ENCODE measurements at places on chromosomes 2 and 18.

GRCh38 chr2:172885996-172886395 is 150.4 kb downstream of the RAPGEF4 start:
- DNase-seq = no peak

- DNase-seq = no peak
These were observed 62.5 kb downstream of the ONECUT2 start for GRCh38 chr18:57497372-57498294.

- DNase-seq = no peak
These were observed 64.6 kb upstream of the ZBTB7C start for GRCh38 chr18:48473816-48474215.

- DNase-seq = no peak
These were observed 41.6 kb downstream of the SLC25A12 start for GRCh38 chr2:171852366-171852888.

DNA sequence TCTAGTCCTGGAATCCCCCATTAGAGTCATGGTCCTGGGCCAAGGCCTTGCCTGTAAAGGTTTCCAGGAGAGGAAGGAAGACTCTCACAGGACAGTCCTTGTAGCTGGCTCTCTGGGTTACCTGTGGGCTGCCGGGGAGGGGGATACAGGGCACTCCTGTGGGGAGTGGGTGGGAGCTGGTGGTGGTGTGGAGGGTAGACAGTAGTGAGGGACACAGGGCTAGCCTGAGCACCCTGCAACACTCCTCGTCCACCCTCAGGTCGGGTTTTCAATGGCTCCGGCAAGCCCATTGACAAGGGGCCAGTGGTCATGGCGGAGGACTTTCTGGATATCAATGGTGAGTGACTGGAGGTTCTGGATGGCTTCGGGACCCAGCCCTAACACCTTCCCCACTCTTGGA is 19.7 kb upstream of the ANKRD53 start:
- DNase-seq = no peak

GRCh38 chr2:44098050-44098449 is 70.6 kb upstream of the PPM1B start:
- DNase-seq = no peak

DNA sequence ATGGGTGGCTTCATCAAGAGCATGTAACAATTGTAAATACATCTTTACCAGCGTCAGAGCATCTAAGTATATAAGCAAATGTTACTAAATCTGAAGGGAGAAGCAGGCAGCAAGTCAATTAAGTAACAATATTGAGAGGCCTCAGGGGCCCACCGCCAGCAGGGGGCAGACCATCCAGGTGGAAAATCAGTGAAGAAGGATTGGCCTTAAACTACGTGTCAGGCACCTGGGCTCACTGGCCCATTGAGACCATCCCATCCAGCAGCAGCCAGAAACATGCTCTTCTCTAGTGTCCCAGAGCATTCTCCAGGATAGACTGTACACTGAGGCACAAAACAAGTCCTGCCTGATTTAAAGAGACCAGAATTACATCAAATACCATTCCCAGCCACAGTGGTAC is 96.2 kb upstream of the SNTG2 start:
- peak; percentile 67 for DNase-seq

DNA sequence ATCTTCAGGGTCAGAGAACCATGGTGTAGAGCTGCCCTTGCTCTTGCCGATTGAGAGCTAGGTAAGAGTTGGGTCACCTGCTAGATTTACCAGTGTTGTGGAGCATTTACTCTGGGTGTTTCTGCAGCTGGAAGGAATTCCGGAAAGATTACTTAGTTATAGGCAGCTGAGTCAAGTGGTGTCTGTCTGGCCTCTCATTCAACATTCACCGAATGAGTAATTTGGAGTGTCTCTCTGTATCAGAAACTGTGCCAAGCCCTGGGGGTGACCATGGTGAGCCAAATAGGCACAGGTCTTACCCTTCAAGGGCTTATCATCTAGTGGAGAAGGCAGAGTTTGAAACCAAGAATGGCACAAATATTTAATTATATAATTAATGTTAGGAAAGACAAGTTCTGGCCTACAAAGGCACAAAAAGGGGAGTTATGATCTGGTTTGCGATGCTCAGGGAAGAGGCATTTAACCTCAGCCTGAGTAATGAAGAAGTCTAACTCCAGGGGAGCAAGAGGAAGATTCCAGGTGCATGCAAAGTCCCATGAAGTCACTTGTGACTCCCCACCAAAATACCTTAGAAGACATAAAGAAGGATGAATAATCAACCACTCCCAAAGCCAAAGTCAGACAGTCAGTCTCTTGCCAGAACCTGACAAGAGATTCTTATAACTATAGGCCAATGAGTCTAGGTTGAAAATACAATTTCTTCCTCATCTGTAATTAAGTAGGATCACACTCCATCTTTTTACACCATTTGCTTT is 12.5 kb downstream of the SETBP1 start:
- no peak for DNase-seq

- no peak for DNase-seq
These were observed 104.9 kb downstream of the C2orf74 start for GRCh38 chr2:61266632-61267505.

DNA sequence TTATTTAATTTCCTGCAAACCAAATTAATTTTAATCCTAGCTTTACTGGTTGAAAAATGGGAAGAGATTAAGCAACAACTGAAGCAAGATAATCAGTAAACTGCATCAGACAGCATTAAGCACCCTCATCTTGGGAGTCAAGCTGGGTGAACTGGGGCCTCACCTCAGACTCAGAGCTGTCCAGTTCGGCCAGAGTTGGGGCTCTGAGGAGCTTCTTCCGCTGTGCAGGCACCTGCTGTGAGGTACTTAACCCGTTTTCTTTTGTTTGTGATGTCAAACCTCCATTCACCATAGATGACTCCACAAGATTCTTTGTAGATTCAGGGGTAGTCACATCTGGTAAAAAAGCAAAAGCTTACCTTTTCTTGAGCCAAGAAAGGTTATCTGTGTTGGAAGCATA is 71.8 kb downstream of the PRELID3A start:
- DNase-seq = no peak

GRCh38 chr18:46462523-46462922 is 194.5 kb downstream of the LOXHD1 start:
- no peak for DNase-seq

- DNase-seq = no peak
These were observed 30.8 kb upstream of the BIN1 start for GRCh38 chr2:127137741-127138140.

- peak; percentile 44 for DNase-seq
These were observed 210.0 kb downstream of the RBM43 start for GRCh38 chr2:151051574-151052220.

DNA sequence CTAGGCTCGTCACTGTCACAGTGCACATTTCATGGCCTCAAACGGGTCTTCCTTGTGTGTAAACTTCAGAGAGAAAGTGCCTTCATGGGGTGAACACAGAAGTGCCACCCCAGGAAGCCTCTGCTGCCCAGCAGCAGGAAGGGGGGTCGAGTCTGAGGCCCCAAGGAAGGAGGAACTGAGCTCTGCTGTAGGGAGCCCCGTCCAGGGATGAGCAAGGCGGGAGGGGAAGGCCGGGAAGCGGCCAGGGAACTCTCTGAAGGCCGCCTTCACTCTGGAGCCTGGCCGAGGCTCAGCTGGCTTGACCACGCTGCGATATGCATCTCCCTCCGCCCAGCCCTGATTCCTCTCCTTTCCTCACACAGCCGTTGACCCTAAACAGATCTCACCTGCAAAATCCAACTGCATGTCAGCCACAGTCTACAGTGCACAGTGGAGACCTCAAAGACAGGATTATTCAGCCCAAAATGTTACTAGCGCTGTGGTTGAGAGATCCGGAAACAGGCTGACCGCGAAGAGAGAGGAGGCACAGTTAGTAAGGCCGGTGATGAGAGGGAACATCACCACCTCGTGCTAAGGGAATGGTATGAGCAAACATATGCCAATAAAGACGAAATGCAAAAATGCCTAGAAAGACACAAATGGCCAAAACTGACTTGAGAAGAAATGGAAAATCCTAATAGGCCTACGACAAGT is 34.2 kb upstream of the CTDP1 start:
- no peak for DNase-seq

- DNase-seq = no peak
These were observed 492.5 kb downstream of the NR4A2 start for GRCh38 chr2:155839991-155840390.

- no peak for DNase-seq
These were observed 129.7 kb downstream of the MYCN start for GRCh38 chr2:16069933-16070647.

DNA sequence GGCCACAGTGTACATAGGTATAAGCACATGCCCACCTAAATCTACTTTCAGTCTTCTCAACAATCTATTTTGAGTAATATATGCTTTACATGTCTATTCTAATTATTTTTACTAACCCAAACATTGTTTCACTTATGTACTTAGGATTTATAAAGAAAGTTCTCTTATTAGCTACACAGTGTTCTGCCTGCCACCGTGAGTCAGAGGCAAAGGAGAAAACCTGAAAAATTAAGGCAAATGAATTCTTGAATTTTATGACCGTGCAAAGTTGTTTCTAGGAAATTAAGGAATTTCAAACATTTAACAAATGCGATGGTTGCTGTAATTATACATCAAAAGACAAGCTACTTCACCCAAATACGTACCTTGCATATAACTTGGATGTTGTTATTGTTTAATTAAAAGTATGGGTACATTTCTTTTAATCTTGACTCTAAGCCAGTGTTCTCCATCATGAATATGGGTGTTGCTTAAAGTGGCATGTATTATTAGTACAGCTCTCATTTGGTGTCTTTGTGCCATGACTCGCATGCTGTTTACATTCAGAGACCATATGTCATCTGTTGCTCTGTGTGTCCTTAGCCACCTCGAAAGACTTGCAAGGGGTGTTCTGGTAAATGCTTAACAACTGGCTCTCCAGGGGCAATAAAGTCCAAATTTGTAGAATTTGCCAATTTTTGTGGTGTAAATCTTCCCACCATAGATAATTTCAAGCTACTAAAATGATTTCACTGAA is 154.3 kb upstream of the FN1 start:
- no peak for DNase-seq

DNA sequence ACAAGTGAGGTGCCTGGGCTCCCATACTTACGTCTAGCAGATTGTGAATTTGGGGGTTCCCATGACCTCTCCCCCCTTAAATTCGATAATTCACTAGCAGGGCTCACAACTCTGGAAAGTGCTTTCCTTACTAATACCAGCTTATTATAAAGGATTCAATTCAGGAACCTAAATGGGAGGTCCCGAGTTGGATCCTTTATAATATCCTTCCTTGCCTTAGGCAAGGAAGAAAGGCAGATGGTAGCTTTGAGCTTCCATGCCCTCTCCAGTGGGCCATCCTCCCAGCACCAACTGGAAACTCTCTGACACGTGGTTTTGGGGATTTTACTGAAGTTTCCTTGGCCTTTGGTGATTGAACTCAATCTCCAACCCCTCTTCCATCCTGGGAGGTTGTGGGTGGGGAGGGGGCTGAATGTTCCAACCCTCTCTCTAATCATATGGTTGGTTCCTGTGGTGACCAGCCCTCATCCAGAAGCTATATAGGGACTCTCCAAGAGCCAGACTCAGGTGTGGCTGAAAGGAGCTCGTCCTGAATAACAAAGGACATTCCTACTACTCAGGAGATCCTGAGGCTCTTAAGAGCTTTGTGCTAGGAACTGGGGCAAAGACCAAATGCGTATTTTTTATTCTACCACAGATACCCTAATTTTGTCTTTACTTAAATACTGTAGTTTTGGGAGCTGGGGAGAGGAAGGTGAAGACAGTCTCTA is 62.2 kb downstream of the HAUS1 start:
- no peak for DNase-seq

GRCh38 chr2:23478933-23479683 is 94.1 kb downstream of the KLHL29 start:
- DNase-seq = no peak

DNA sequence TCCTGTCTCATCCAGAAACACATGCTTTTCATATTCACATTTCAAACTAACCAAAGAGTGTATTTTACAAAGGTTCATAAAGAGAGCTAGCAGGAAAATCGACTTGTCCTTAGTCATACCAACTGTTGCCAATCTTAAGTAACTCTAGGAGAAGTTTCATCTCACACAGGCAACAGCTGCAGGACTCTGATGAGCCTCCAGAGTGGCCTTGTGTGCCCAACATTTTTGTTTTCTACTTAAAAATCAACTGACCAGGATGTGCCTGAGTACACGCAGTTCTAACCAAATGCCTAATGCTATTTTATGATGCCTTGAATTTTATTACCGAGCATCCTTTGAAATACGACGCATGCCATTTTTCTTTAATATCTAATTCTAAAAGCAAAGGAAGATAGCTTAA is 595.9 kb upstream of the LRRTM4 start:
- DNase-seq = no peak

DNA sequence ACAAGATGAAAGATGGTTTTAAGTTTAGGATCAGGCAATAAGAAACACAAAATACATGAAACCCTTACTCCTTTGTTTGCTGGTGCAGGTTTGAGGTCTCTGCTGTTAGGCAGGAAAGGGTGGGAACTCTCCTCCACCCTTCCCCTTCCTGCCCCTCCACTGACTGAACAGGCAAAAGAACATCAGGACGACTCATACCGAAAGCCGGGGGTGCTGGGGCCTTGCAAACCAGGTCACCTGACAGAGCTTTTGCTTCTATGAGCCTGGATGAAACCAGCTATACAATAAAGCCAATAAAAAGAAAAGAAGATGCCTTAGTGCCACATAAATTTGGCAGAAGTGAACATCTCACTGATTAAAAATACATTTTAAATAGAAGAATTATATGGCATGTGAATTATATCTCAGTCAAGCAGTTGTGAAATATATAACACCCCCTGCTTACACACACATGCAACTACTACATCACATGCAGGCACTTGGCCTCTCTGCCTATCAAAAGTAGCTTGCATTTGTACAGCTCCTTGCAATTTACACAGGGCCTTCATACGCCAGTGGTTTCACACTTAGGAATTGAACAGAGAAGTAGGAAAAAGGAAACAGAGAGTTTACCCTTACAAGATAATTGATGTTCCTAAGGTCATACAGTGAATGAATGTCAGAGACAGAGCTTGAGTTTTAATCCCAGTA is 215.1 kb upstream of the TRIB2 start:
- DNase-seq = peak; percentile 69

GRCh38 chr2:179580378-179581146 is 280.9 kb downstream of the ZNF385B start:
- DNase-seq = no peak

DNA sequence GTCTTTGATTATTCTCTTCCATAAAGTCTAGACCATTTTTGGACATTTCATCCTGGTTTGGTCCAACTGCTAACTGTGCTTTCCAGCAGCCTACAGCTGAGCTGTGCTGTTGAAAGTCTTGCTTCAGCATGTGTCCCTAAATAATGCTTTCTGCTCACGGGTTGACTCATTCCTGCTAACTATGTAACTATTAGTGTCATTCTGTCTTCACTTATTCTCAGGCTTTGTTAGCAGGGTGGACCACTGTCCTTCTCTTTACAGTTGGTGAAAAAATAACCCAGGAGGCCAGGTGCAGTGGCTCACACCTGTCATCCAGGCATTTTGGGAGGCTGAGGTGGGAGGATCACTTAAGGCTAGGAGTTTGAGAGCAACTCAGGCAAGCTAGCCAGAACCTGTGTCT is 8.9 kb downstream of the ADAM23 start:
- no peak for DNase-seq
